NCI-H1417 treated with DMSO at 0.1 percent for 48 hours (cell line): ENCODE measurements at places on chromosomes 5 and 9.

DNA sequence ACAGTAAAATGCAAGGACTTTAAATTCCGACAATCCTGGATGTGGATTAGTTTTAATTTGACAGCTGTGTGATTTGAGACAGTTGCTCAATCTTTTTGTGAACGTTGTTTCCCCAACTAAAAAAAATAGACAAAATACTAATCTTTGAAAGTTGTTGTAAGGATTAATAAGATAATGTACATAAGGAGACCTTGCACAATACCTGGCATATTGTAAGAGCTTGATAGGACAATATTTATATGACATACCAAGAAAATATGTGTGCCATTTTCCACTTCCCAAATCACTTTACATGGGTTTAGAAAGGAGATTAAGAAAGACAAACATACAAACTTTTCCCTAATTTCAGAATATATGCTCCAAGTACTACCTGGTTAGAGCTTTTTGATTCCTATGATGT, 25.3 kb downstream of the ARRDC3 start:
- DNase-seq = no peak

GRCh38 chr5:139631520-139632165, 16.5 kb upstream of the CXXC5 start:
- DNase-seq = no peak

GRCh38 chr5:109836280-109836679, 146.6 kb downstream of the MAN2A1 start:
- no peak for DNase-seq

DNA sequence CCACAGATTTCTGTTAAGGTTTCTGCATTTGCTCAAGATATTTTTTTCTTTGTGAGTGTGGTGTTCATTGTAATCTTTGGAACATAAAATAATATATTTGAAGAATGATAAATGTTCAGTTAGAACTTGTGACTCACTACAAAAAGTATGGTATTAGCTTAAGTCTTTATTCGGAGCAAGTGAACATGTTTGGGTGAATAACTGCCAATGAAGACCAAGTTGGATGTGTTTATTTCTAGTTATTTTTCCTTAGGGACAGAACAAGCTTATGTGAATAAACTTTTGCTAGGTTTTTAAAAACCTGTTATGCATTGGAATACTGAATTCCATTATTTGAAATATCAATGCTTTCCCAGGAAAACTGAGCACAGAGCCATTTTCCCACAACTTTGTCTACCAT, 418.6 kb downstream of the SLCO4C1 start:
- no peak for DNase-seq

DNA sequence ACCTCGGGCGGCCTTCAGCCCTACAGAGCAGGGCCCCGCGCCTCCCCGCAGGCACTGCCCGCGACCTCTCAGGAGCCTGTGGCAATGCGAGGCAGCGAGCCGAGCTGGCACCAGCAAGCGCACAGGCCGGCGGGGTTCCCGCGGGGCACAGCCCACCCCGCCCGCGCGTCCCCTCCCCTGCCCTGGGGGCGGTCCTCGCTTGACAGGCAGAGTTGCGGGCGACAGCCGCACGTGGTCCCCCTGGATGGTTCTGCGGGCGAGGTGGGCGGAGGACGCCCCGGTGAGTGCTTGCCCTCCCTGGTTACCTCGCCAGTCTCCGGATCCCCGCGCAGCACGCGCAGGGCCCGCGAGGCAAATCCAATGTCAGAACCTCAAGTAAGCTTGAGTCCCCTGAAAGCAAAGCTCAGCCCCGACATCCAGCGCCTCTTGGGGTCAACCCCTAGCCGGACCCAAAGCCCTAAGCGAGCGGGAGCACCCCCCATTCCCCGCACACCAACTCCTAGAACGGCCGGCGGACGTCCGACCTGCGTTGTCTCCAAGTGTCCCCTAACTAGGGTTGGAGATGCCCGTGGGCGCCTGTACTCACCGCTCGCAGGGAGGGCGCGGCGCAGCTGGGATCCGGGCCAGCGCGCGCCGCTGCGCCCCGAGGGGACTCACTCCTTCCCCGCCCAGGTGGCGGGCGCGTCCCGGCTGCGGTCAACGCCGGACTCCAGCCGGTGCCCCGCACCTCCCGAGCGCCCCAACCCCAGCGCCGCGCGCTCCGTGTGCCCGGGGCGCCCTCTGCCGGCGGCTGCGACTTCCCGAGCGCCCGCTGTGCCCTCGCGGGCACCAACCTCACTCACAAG, at the start of gene DRD1:
Gene DRD1, minus strand, starts transcription at position 123 of the 845 bp plus-strand sequence. CDS start 1,083 bp downstream, outside the sequence.
- DNase-seq = no peak

GRCh38 chr9:135561391-135562234, at the start of gene PAEP:
TSS of gene PAEP (plus strand) at chr9:135561756.
- DNase-seq = no peak

DNA sequence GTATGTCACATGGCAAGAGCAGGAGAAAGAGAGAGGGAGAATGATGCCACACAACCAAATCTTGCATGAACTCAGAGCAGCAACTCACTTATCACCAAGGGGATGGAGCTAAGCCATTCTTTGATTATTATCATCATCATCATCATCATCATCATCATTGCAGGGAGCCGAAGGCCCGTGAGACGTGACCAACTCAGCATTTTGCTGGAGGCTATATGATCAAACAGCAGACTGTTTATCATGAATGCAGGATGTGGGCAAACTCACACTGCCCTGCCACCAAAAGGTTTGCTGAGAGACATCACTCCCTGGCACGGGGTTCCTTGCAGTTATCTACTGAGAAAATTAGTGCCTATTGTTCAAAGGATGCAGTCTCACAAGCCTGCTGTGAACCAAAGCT, 8.6 kb upstream of the ZNF169 start:
- no peak for DNase-seq
